G401 (cell line): ENCODE measurements at places on chromosomes 3 and 15.

- no peak for DNase-seq
Observed at GRCh38 chr3:126473292-126474168, 2.2 kb downstream of the ZXDC start.

GRCh38 chr3:64872345-64872744, 184.5 kb upstream of the ADAMTS9 start:
- no peak for DNase-seq

DNA sequence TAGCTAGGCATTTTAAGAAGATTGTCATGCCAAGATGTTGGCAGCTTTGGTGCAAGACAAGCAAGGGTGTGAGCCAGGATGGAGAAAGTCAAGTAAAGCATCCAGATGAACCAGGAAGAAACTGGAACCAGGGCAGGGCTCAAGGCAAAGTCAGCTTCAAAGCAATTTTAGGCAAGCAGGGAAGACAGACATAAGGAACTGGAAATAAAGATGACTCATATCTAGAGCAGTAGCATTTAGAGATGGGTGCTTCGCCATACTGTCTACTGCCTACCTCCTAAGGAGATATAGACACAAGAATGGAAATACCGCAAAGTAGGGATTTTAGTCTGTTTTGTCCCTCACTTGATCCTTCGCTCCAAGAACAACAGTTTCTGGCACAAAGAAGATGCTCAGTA, 59.9 kb downstream of the RYR3 start:
- no peak for DNase-seq

- DNase-seq = no peak
Observed at GRCh38 chr3:171874879-171875278, 31.7 kb downstream of the TMEM212 start.

DNA sequence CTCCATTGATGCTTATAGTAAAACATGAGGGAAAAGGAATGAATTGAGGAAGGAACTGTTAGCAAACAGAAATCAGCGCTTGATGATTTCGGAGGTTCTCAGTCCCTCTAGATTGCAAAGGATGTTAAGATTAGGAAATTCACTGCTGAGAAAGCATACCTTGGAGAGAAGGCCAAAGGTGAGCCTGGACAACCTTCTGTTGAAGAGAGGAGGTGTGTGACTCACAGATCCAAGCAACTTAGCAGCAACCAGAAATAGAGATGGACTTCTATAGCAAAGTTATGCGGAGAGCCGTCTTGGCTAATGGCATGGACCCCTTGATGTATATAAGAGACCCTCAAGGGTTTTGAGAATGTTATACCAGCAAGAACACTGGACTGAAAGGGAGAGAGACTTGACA, 114.3 kb downstream of the EEFSEC start:
- DNase-seq = no peak

DNA sequence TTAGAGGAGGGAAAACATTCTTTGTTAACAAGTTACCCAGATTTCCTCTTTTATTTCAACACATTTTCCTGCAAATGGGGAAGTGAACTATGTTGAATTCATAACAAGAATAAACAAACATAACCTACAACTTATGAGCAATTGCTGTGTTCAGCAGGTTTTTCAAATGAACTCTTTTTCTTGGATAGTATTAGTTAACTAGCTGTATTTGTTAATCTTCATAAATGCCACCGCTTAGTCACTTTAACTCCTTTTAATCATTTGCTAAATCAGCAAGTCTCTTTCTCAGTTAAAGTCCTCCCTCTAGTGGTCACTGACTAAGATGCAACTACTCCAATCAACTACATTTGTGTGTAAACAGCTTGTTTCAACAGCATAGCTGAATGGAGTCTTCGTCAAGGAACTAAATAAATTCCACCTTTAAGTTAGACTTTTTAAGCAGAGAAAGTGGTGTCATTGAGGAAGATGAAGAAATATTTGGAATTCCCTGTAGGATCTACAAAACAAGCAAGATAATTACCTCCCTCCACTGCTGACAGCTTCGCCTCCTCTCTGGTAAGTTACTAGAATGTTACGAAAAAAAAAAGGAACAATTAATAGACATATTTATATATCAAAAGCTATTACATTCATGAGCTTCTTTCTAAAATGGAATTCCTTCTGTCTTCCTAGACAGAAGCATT, 1122.0 kb downstream of the ROBO1 start:
- DNase-seq = peak; percentile 84

GRCh38 chr15:52113708-52114107, 1.1 kb upstream of the BCL2L10 start:
- DNase-seq = no peak

- DNase-seq = peak; percentile 15
Observed at GRCh38 chr3:81352867-81353266, 408.6 kb downstream of the GBE1 start.

GRCh38 chr3:196202516-196202970, 8.7 kb downstream of the ZDHHC19 start:
- no peak for DNase-seq

GRCh38 chr3:182568876-182569275, 224.4 kb upstream of the ATP11B start:
- no peak for DNase-seq

- no peak for DNase-seq
Observed at GRCh38 chr3:143002083-143002712, 828 bp downstream of the U2SURP start.

GRCh38 chr3:23100106-23100505, 103.0 kb upstream of the UBE2E2 start:
- DNase-seq = no peak

DNA sequence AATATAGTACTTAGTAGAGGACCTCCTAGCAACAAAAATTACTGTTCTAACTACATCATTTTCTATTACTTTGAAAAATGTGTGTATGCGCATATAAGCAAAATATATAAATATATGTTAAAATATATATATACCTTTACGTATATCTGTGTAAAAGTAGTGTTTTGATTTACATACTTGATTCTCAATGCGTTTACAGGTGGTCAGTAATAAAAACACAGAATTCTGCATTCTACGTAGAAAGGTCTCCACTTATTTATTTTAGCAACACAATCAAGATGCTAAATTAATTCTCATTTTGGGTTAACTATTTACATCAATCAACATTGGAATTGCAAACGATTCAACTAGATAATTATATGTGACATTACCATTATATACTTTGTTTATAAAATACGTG, 158.0 kb downstream of the ATG7 start:
- DNase-seq = no peak

DNA sequence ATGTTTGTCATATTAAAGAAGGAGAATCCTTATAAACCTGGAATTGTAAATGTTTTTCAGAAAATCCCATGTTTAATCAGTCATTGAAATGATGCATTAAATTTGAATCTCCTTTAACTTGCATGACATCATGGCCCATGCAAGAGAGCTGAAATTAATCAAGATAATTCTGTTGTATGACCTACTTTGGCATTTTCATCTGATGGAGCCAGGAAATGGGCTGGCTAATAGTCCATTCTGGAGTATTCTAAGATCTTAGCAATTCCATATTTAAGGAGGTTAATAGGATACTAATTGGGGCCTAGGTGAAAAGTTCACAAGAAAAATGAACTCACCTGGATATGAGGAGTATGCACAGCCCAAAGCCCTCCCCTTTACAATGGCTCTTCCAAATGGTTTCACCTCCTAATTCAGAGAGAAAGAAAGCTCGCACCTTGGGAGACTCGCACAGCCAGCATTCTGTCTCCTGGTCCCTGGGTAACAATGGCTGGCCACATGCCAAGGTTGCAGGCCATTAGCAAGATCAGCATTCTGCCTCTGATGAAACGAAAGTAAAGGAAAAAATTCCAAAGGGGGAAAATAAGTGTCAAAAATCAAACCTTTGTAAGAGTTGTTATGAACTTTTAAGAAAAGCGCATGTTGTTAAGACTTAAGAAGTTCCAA, 786.4 kb downstream of the MCTP2 start:
- DNase-seq = no peak

GRCh38 chr3:66432767-66433521, 67.9 kb downstream of the LRIG1 start:
- DNase-seq = no peak

GRCh38 chr3:184532940-184533732, 28.4 kb upstream of the EPHB3 start:
- DNase-seq = no peak

- DNase-seq = no peak
Observed at GRCh38 chr3:187850258-187850921, 105.1 kb upstream of the BCL6 start.

- no peak for DNase-seq
Observed at GRCh38 chr3:194305356-194306108, 45.6 kb downstream of the CPN2 start.

DNA sequence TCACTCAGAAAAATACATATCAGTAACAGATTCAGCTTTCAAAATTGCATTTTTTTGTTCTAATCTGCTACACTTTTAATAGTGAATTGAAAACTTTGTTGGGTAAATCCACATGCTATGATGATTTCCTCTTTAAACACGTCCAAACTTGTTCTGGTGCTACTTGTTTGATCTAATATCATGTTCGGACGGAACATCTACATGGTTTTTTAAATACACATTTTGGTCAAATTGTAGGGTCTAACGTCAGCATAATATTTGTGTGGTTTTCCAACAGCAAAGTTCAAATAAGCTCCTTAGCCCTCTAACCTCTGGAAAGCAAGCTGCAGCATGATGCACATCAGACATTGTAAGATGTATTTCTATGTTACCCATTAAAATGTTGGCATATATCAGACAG, 98.5 kb upstream of the OSTN start:
- DNase-seq = no peak

GRCh38 chr3:195597848-195598247, 14.1 kb upstream of the APOD start:
- no peak for DNase-seq

- DNase-seq = peak; percentile 100
Observed at GRCh38 chr3:15601399-15602145, at the start of the genes BTD and HACL1. Gene BTD, plus strand, starts transcription at chr3:15601745. Its CDS starts 33,695 bp downstream, at chr3:15635440. Gene HACL1, minus strand, starts transcription at chr3:15601569. Its CDS starts 106 bp downstream, at chr3:15601463.

GRCh38 chr3:43994657-43995546, 246.8 kb upstream of the TOPAZ1 start:
- DNase-seq = no peak

- DNase-seq = no peak
Observed at GRCh38 chr3:61454006-61454585, 107.3 kb upstream of the PTPRG start.
